Sigmoid colon (tissue), 7 donors: ENCODE measurements at places on chromosomes 11 and 22. TPM values are rescaled to one million over a fixed set of nuclear protein-coding genes. Genes with fewer than 3 reads are reported as not detected.

- no peaks in the 10 kb centered on the region for H3K36me3 ChIP-seq
- peaks cover 24% of the 10 kb centered on the region for H3K27me3 ChIP-seq
- no peak for DNase-seq
- H3K27ac ChIP-seq: peak overlapping the region; percentile 45
These were observed 13.0 kb downstream of the NCF4 start for GRCh38 chr22:36873614-36874308.

GRCh38 chr11:124768914-124769313, 6.8 kb upstream of the ESAM start:
- peaks cover 65% of the 10 kb centered on the region for H3K36me3 ChIP-seq
- H3K27ac ChIP-seq: no peak overlapping the region
- no peaks in the 10 kb centered on the region for H3K4me1 ChIP-seq
- no peak overlapping the region for H3K4me3 ChIP-seq
- DNase-seq: no peak
- no peaks in the 10 kb centered on the region for H3K27me3 ChIP-seq

NRGN gene
- total RNA-seq: not detected

DNA sequence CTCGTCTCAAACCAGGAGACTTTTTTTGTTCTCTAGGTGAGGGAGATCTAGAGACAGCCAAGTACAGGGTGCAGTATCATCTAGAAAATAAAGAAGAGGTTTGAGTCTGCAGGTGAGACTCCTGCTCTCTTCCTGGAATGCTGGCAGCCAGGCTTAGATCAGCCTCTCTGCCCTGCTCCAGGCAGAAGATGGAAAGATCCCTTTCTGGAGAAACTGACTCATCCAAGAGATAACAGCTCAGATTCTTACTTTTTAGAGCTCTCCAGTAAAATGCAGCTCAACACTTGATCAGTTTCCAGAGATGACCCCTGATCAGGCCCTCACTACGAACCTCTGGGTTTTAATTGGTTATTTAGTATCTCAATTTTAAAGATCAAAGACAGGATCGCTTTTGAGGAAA, 44.6 kb upstream of the EHF start:
- no peaks in the 10 kb centered on the region for H3K27me3 ChIP-seq
- no peak for DNase-seq

MPEG1 gene
- 23.5 TPM for total RNA-seq

HEPHL1 gene
- total RNA-seq: not detected

DNA sequence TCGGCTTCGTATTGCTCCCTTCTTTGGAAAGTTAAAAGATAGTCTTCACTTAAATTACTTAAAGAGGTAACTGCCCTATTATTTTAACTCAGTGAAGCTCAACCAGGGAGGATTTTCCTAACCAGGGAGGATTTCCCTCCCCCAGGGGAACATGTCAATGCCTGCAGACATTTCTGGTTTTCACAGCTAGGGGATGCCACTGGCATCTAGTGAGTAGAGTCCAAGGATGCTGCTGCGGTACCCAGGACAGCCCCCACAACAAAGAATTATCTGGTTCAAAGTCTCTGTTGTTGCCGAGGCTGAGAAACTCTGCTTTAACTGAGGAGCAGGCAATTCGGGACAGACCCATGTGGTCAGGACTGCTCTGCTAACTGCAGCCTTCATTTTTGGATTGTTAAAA, 82.2 kb downstream of the DEPDC5 start:
- no peak for DNase-seq
- H3K36me3 ChIP-seq: peaks cover 71% of the 10 kb centered on the region
- H3K4me3 ChIP-seq: no peak overlapping the region
- H3K27me3 ChIP-seq: no peaks in the 10 kb centered on the region
- no peak overlapping the region for H3K27ac ChIP-seq
- peaks cover 5% of the 10 kb centered on the region for H3K4me1 ChIP-seq

ROBO3 gene
- 37.7 TPM for total RNA-seq

CADM1 gene
- total RNA-seq: 16.1 TPM

- no peaks in the 10 kb centered on the region for H3K4me1 ChIP-seq
- no peaks in the 10 kb centered on the region for H3K36me3 ChIP-seq
- no peak for DNase-seq
- no peaks in the 10 kb centered on the region for H3K27me3 ChIP-seq
These were observed 19.1 kb downstream of the MUC6 start for GRCh38 chr11:1017269-1018005.

BRSK2 gene
- 1.8 TPM for total RNA-seq
